ENCODE measurements at places on chromosomes 13 and 19. TPM values are rescaled to one million over a fixed set of nuclear protein-coding genes. Genes with fewer than 3 reads are reported as not detected.

DNA sequence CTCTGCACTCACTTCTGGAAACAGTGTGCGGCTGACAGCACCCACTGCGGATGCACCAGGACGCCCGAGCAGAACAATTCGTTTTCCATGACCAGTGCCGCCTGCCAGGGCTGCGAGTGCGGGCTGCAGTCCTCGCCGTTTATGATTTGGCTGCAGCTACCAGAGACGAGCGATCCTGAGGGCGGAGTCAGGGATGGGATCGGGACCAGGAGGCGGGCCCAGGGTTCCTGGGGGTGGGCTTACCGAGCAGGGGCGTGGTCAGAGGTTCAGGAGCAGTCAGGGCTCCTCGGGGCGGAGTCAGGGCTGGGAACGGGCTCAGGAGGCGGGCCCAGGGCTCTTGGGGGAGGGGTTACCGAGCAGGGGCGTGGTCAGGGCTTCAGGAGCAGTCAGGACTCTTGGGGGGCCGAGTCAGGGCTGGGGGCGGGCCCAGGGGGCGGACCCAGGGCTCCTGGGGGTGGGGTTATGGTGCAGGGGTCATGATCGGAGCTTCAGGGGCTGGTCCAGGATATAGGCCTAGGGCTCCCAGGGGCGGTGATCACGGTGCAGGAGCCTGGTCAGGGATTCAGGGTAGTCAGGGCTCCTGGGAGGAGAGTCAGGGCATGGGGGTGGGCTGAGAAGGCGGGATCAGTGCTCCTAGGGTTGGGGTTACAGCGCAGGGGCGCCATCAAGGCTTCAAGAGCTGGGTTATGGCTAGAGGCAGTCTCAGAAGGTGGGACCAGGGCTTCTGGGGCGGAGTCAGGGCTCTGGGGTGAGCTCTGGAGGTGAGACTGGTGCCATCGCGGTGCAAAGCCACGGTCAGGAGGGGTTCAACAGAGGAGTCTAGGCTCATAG, 1.7 kb downstream of the KLK4 start:
- DNase-seq = no peak

DNA sequence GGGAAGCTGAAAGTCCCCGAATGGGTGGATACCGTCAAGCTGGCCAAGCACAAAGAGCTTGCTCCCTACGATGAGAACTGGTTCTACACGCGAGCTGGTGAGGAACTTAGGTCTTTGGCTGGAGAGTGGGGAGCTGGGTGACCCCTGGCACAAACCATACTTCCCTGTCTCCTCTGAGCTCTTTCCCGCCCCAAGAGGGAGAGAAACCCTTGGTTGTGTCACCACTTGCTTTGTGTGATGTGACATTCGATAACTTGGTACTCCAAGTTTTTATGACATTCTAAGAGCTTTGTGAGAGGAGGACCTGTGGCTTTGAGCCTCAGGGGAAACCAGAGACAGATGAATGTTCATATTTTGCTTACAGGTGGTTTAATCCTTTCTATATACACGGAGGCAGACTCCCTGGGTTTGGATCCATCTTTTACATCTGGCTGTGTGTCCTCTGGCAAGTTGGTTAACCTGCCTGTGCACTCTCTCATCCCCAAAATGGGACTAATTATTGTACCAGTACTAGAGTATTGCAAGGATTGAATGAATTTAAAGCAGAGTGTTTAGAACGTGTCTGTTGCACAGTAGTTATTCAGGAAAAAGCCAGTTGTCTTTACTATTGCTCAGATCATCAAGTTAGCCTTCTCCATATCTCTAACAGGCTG, 1.2 kb downstream of the RPS19 start:
- DNase-seq = no peak

DNA sequence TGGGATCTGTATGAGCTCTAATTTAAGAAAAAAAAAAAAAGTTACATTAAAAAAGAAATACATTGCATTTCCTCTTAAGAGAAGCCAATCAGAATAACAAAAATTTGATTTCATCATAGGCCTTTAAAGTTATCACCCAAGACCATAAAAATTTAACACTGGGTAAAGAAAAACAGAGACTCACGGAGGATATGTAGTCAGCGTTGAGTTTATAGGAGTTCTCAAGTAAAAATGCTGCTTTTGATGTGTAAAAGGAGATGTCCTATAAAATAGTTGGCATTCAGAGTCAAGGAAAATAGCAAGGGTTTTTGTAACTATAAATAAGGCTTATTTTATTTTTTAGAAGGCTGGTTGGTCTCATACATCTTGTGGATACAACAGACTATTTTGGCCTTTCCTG, 191.1 kb downstream of the EFNB2 start:
- DNase-seq = no peak

- DNase-seq = no peak
Observed at GRCh38 chr13:44876782-44877324, 112.4 kb downstream of the NUFIP1 start.

DNA sequence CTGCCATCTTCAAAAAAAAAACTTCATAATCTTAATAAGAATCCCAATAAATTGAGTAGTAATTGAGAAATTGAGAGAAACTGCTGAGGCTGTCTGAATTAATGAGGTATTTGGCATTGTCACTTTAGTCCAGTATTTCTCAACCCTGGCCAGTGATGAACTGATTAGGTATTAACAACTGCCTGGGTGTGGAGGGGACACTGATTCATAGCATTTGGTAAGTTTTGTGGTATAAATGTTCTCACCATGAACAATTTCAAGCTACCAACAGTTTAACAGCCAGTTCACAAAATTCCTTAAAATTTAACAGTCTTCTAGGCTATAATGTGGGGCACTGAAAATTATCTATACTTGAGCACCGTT, 18.3 kb downstream of the GPC6 start:
- DNase-seq = no peak

- DNase-seq = no peak
Observed at GRCh38 chr19:18468517-18468916, 30.6 kb upstream of the ISYNA1 start.

DNA sequence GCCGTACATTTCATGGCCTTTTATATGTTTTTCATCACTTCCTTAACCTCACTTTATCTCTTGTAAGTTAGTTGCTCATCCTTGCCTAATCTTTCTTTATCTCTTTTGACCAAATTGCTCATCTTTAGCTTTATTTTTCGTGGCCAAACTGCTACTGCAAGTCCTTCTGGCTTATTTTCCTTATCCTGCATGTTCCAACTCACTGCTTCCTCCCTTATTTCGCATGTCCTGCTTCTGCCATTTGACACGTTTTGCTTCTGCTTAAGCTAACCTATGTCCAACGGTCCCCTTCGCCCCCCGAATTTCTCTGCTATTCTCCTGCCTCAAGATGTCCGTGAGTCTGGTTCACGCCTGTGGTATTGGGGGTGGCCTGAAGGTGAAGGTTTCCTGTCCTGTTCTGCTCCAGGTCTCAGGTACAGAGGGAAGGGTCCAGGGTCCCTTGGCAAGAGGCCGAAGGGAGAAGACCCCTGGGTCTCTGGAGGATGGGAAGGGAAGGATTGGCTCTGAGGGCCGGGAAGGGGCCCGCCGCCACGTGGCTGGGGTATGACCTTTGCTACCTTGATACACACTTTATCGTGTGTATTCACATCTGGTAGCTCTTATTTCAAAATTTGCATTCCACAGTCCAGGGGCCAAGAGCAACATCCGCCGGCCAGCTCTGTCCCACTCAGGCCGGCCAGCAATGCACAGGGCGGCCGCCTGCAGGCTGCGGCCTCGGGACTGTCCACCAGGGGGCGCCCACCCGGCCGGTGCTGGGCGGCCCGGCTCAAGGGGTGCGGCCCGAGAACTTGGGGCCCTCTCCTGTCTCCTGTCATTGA, 2.9 kb upstream of the C19orf85 start:
- no peak for DNase-seq

DNA sequence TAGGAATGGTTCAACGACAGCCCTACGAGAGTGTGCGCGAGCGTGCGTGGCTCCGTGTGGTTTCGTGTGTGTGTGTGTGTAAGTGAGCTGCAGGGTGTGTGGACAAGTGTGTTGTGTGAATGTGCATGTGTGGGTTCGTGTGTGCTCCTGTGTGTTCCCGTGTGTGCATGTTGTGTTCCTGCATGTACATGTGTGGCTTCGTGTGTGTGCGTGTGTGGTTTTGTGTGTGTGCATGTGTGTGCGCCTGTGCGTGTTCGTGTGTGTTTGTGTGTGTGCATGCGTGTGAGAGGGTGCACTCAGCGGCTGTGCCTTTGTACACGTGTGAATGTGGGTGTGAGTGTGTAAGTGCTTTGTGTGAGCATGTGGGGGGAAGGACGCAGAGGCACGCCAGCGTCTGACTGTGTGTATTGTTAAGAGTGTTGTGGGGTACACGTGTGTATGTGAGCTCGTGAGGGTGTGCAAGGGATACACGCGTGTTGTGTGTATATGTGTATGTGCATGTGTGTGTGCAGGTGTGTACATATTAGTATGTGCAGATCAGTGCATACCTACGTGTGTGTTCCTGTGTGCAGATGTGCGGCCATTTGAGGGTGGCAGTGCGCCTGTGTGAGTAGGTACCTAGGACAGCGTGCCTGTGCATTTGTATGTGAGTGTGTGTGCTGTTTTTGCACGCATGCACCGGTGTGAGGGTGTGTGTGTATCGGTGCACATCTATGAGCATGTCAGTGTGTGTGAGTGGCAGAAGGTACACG, 24.3 kb upstream of the ONECUT3 start:
- DNase-seq = no peak

- DNase-seq = no peak
Observed at GRCh38 chr19:17025361-17025760, 1.2 kb downstream of the CPAMD8 start.

- DNase-seq = no peak
Observed at GRCh38 chr13:30373727-30374126, 48.6 kb upstream of the UBE2L5 start.

GRCh38 chr19:48964205-48965039, 687 bp upstream of the FTL start:
- no peak for DNase-seq

- DNase-seq = no peak
Observed at GRCh38 chr13:21147827-21148226, 28.5 kb downstream of the SKA3 start.

DNA sequence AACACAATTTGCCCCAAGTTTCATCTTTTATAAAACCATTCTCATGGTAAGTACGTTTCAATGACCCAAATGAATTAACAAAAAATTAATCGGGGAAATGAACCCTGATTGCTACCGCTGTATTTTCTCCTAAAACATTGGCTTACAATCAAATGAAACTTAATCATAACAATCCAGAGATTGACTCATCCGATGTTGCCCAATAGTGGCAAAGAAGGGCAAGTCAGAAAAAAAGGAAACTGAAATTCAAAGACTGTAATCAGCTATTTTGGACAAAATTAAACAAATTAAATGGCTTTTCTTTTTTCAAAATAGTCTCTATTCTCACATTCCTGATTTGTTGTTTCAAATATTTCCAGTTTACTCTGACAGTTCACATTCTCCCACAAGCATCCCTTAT, 3.9 kb upstream of the ACOD1 start:
- DNase-seq = no peak

DNA sequence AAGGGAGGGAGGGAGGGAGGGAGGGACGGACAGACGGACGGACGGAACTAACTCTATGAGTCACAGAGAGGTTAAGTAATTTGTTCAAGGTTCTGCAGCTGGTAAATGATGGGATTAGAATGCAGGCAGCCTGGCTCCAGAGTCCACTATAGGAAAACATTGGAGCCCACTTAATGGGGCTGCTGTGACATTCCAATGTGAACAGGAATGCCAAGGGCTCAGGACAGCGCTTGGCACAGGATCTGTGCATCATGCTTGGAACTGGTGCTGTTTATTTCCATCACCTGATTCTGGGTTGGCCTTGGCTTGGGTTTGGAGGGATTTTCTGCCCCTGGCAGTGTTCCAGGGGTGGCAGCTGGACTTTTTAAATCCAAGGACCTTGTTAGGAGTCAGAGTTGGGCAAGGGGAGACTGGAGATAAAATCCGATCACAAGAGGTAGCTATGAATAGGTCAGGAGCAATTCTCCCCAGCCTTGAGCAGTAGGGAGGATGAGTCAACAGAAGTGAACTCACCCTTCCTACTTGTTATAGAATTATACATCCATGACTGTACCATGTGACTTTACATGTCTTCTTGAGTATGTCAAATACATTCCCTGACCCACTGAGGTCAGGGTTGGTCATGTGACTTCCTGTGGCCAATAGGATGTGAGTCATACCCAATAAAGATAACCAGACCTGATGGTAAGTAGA, 7.8 kb upstream of the HIF3A start:
- no peak for DNase-seq

- no peak for DNase-seq
Observed at GRCh38 chr13:111171629-111172028, 56.5 kb downstream of the ARHGEF7 start.

DNA sequence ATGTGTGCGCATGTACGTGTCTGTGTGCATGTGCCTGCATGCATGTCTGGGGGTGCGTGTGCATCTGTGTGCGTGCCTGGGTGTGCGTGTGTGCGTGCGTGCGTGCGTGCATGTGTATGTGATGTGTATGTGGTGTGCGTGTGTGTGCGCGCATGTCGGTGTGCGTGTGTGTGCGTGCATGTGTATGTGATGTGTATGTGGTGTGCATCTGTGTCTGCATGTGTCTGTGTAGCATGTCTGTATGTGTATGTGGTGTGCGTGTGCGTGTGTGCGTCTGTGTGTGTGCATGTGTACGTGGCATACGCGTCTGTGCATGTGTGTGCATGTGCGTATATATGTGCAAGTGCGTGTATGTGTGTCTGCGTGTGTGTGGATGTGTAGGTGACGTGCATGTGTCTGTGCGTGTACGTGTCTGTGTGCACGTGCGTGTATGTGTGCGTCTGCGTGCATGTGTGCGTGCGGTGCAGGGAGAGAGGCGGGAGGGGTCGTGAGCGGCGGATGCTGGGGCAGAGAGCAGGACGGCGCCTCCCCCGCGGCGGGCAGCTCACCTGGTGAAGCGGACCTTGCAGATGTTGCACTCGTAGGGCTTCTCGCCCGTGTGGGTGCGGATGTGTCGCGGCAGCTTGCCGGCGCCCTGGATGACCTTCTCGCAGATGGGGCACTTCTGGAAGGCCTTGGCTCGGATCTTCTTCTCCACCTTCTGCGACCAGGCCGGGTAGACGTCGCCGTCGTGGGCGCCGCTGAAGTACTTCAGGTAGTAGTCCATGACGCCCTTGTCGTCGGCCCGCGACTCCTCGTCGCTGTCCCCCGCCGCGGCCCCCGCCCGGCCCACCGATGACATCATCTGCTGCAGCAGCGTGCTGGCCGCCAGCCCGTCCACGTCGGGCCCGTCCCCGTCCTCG, 13.0 kb downstream of the ZBTB7A start:
- no peak for DNase-seq

GRCh38 chr13:97429681-97430081, 4.3 kb upstream of the RAP2A start:
- no peak for DNase-seq

DNA sequence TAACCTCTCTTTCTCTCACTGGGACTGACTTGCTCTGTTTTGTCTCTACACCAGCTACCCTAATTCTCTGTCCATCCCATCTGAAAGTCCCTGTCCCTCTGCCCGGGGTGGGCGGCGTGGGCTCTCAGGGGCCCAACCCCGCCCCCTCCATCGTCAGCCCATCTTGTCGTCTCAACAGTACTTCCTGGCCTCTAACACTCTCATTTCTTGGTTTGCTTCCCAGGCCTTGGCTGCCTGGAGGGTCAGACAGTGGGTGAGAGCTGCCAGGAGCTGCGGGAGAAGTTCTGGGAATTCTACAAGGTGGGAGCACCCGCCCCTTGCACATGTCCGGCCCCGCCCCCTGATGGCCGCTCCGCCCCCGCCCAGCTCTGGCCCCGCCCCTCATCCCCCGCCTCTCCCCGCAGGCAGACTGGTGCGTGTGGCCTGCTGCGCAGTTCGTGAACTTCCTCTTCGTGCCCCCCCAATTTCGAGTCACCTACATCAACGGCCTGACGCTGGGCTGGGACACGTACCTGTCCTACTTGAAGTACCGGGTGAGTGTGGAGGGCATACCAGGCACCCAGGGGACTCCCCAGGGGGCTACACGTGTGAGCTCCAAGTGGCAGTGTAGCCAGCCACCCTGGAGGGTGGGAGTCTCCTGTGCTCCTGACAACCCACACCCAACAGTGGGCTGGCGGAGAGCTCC, 1.7 kb downstream of the MPV17L2 start:
- no peak for DNase-seq

Gene PSPN
- polyA plus RNA-seq = 3.3 TPM
